ENCODE measurements at places on chromosomes 2 and 18.
A peak's percentile ranks its signal among the peaks of the same experiment; 100 is the strongest.

DNA sequence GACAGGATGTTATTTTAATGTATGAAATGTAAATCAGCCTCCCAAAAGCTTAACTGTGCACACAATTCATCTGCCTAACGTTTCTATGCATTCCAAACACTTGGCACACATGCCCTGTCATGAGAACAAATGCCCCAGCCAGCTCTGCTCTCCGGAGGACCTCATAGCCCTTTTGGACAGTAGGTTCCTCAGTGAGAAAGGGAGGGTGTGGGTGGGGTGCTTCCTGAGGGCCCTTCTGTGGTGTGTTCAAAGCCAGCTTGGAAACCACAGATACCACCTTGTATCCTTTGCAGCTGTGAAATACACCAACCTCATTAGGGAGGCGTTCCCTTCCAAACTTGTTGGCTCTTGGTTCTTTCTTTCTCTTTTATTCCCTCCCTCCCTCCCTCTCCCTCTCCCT, 102.2 kb upstream of the ASB18 start:
- peak; percentile 43 for DNase-seq

- DNase-seq = no peak
These were observed 19.0 kb upstream of the SIX2 start for GRCh38 chr2:45028276-45028675.

- DNase-seq = no peak
These were observed 46.0 kb upstream of the RMND5A start for GRCh38 chr2:86673986-86674670.

GRCh38 chr2:128158176-128158575, 67.2 kb downstream of the UGGT1 start:
- DNase-seq = no peak
